Activated T-cell treated with anti-CD3 and anti-CD28 coated beads, Interleukin-2, amount 50 U/mL, for 4 hours (primary cell): ENCODE measurements at places on chromosomes 3 and 15. TPM values are rescaled to one million over a fixed set of nuclear protein-coding genes. Genes with fewer than 3 reads are reported as not detected.

DNA sequence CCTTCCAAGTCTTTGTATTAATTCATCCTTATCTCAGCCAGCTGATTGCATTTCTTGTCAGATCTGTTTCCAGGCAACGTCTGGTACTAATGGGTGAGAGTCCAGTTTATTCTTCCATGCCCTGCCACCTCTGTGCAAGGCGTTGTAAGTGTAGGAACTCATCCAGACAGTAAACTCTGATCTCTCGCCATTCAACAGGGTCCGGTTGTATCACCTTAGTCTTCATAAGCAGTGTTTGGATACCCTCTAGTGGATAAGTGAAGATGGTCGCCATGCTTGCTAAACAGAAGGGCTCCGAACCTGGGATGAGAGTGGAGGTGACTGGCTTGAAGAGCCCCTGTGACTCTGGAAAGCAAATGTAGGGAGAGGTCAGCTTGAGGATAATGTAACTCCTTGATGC is 51.6 kb upstream of the CMTM7 start:
- peak; percentile 23 for DNase-seq

GRCh38 chr3:128149650-128150049 is 3.6 kb upstream of the EEFSEC start:
- no peak for DNase-seq

GRCh38 chr3:136819731-136820679 is 1.1 kb downstream of the SLC35G2 start:
- peak; percentile 15 for DNase-seq

DNA sequence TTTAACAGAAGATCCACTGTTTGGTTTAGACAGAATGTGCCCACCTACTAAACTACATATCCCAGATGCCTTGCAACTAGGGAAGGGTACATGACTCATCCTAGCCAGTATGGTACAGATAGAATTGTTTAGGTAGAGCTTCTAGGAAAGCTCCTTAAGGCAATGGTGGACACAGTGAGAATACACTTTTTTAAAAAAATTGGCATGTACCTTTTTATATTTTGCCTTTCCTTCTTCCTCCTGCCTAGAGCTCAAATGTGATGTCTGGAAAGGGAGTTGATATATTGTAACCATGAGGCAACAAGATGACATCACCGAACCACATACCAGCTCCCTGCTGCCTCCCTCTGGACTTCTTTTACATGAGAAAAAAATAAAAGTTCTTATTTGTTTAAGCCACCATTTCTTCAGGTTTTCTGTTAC is 14.4 kb upstream of the C3orf80 start:
- DNase-seq: no peak

BMF gene
- 6.6 TPM for total RNA-seq

NR1D2 gene
- total RNA-seq: 6.0 TPM
